Activated naive CD4-positive, alpha-beta T cell treated with anti-CD3 and anti-CD28 coated beads, Interleukin-2, amount 50 U/mL, for 72 hours (primary cell): ENCODE measurements at places on chromosomes 11 and 22.
A peak's percentile ranks its signal among the peaks of the same experiment; 100 is the strongest.

- no peak for DNase-seq
Observed at GRCh38 chr11:3087821-3088800, 30.9 kb upstream of the CARS1 start.

- DNase-seq = no peak
Observed at GRCh38 chr11:3816673-3817072, 8.3 kb downstream of the PGAP2 start.

DNA sequence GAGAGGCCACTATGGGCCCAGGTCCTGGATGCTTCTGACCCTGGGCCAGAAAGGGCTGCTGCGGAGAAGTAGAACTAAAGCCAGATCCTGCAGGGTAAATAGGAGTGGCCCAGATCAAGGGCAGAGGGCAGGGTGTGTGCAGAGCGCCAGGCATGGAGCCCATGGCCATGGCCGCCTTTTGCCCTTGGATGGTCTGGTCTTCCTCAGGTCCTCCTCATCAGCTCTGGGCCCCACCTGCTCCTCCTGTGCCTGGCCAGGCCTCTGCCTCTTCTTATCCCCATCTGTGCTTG, 277.6 kb downstream of the BRD1 start:
- DNase-seq = no peak

GRCh38 chr11:57842873-57843272, 81.3 kb downstream of the CTNND1 start:
- DNase-seq = no peak

- peak; percentile 67 for DNase-seq
Observed at GRCh38 chr11:122981388-122982264, at the start of gene BSX. TSS of gene BSX (minus strand) at chr11:122981834. CDS start at chr11:122981671, 163 bp downstream.

GRCh38 chr11:93655581-93656255, 5.8 kb upstream of the CEP295 start:
- no peak for DNase-seq

DNA sequence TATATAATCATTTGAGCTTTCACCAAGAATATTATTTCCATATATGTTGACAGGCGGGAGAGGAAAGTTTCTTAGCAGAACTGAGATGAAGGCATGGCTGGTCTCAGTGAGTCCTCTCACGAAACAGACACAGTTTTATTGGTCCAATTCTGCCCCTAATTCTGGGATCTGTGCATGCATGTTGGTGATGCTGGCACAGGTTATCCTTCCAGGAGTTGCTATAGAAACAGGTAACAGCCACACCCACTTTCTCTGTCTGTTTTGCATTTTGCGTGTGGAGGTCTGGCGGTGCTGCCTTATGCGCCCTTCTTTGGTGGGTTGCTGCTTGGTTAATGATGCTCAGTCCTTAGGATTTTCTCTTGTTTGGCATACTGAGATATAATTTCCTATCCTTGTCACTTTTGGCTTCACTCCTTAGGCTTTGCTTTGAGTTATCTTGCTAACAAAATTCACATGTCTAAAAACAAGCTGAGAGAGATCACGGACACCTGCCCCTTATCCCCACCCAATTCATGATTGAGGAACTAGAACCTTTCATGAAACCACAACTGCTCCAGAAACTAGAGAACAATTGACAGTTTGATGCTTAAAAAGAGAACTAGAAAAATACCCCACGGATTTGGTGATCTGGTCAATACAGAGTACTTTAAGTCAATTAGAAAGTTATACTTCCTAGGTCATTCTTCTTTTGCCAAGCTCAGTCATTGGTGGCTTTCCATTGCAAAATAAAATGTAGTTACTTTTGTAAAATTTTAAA, 189.3 kb downstream of the FAT3 start:
- no peak for DNase-seq

GRCh38 chr22:28115426-28115825, 196.4 kb upstream of the PITPNB start:
- no peak for DNase-seq

DNA sequence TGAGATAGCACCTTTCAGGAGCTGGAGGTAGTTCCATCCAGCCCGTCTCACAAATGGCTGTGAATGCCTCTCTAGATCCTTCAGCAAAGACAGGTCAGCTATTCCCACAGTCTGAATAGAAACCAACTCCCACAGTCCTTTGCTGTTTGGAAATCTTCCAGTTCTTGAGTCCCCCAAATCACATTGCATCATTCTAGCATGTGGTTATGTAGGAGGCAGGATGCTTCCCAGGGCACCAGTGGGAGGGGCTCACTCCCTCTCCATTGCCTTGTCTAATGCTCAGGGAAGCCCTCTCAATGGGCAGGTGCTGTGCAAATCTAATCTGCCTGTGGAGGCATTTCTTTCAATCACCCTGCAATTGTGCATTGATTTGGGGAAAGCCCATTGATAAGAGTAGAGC, 14.6 kb downstream of the NAV2 start:
- DNase-seq = no peak

GRCh38 chr11:96306933-96307775, 35.8 kb downstream of the MAML2 start:
- no peak for DNase-seq

DNA sequence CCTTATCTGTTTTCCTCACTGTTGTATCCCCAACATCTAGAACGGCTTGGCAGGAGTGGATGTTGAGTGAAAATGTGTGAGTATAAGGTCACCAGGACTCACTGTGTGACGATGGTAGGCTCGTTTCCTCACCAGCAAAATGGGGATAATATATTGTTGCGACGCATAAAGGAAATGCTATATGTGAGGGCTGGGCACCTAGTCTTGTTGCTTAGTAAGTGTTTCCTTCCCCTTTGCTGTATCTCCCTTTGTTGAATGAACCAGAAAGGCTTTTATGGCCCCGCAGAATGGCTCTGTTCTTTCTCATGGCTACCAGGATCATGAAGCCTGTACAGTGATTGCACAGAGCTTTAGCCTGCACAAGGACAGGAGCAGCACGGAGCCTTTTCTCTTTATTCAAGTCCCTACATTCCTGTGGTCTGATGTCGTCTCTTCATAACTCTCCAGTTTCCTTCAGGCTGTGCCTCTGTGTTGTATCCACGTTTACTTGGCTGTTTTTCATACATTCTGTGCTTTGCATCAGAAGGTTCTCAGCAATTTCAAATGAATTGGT, 5.4 kb downstream of the TNRC6B start:
- DNase-seq = no peak

- no peak for DNase-seq
Observed at GRCh38 chr11:74948546-74948897, 369 bp downstream of the XRRA1 start.

DNA sequence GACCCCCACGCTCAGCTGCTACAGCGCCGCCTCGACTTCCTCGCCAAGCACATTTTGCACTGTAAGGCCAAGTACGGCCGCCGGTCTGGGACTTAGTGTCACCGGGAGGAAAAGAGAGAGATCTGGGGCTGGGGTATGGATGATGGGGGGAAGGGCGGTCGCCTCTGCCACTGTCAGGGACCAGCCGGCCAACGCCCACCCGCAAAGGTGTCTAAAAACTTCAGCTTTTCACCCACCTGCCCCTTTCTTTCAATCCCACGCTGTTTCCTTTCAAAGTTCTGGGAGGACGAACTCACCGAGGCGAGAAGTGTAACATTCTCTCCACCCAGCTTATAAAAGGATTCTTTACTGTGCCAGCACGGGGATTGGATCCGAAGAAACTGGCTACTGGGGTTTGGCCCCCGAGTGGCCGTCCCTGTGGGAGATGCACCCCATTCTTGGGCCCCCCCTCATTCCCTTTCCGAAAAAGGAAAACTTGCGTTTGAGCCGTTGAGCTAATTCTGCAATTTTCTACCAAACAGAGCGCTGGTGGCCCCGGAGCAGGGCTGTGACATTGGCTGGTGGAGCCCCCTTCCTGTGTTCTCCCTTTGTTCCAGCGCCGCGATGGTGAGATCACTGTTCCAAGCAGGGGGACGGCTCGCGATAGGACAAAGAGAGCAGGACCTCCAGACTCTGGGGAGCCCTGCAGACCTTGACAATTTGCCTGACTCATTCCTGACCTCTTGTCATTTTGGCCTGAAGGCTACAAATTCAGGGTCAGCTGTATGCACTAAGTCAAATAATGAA, 1.8 kb downstream of the FJX1 start:
- no peak for DNase-seq

GRCh38 chr11:77411137-77411707, 62.7 kb downstream of the PAK1 start:
- DNase-seq = peak; percentile 5

DNA sequence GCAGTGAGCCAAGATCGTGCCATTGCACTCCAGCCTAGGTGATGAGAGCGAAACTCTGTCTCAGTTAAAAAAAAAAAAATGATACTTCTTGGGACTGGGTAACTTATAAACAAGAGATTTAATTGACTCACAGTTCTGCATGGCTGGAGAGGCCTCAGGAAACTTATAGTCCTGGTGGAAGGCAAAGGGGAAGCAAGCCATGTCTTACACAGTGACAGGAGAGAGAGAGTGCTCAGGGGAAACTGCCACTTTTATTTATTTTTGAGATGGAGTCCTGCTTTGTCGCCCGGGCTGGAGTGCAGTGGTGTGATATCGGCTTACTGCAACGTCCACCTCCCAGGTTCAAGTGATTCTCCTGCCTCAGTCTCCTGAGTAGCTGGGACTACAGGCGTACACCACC, 8.2 kb downstream of the SDF2L1 start:
- no peak for DNase-seq

DNA sequence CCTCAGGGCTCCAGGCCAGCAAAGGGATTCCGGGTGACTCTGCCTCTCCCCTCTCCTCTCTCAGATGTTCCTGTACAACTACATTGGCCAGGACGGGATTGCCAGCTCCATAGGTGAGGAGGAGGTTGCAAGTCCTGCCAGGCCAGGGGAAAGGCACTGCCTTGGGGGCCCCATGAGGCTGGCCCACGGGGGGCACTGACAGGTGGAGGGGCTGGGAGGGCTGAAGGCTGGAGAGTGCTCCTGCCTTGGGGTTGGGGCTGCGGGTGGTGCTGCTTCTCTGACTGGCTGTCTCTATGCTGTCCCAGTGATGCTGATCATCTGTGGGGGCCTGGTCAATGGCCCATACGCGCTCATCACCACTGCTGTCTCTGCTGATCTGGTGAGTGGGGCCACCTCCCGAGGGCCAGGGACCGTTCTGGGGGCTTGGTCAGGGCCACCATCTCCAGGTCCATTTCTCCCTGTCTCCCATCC, 21.7 kb downstream of the SLC37A2 start:
- DNase-seq = no peak

GRCh38 chr22:23925020-23925606, 30.9 kb downstream of the MIF start:
- DNase-seq = no peak

GRCh38 chr11:69105461-69106030, 50.2 kb upstream of the SMIM38 start:
- no peak for DNase-seq

GRCh38 chr11:98621767-98622166, 399.0 kb upstream of the CNTN5 start:
- DNase-seq = no peak

GRCh38 chr11:67429038-67429668, 859 bp downstream of the RPS6KB2 start:
- no peak for DNase-seq

DNA sequence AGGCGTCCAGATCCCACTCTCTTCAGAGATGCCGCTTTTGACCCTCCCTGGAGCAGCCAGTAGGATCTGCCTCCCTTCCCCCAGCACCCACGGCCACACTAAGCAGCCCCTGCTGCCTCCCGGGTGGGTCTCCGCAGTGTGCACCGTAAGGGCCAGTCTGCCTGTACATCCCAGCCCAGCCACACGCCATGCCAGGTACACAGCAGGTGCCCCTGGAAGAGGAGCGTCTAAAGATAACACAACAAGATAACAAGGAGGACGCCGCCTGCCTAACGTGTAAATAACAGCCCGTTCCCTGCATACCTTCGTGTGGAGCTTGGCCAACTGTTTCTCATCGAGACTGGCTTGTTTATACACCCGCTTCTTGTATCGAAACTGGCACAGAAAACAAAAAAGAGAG, 139.4 kb downstream of the SHANK2 start:
- no peak for DNase-seq

GRCh38 chr11:92916299-92916698, 53.2 kb upstream of the MTNR1B start:
- no peak for DNase-seq

DNA sequence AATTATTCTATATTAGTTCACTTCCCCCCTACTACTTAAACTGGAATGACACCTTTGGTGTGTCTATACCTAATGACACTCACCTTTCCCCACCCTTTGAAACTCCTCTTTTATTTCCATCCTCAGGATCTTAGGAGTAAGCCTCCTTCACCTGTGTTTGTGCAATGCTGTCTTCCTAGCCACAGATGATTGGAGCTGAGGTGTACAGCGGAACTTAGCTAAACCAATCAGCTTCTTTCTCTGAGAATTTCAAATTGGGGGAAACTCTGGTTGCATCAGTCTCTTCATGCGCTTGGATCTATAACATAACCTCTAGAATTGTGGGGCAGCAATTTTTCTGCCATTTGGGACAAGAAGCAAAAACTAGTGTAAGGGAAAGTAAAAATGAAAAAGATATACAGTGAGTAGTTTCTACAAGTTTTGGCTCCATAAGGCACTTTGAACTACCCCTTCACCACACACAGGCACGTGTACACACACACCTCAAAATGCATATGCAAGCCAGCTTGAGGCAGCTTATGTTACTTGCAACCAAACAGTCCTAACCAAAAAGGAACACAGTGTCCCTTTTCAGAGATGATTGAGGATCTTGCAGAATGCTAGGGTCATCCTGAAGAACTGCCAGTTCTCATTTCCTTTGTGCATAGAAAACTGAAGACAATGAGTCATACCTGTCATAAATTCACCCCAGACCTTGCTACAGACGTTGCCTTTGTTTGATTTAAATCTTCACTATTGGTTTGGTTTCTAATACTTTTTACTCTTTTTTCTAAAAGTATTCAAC, 36.0 kb upstream of the LDLRAD3 start:
- no peak for DNase-seq

- DNase-seq = no peak
Observed at GRCh38 chr11:111729831-111730311, 36.3 kb downstream of the PPP2R1B start.

GRCh38 chr22:47767403-47767802, 1005.0 kb downstream of the TBC1D22A start:
- DNase-seq = no peak

GRCh38 chr11:64996710-64997380, at the start of gene BATF2:
TSS of gene BATF2 (minus strand) at chr11:64996971. CDS start at chr11:64996914, 57 bp downstream.
- DNase-seq = no peak

DNA sequence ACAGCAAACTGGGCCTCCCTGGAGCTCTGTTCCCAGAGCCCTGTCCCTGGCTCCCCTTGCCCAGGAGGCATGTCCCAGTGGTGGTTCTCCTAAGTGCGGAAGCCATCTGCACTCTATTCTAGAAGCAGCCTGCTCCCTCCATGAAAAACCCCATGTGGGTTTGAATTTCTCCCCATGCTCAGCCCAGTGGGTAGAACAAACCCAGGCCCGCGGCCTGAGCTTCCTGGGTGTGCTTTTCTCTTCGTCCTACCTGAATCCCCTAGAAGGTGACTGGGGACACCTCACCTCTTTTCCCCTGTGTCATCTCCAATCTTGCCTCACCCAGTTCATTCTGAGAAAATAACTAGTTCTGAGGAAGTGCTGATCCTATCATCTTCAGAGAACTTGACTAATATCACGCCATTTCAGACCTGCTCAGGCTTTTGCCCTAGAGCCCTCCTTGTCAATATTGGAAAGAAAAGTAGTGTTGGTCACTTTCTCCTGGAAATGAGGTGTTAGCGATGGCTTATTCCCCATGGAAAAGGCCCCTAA, 15.9 kb downstream of the IL10RA start:
- peak; percentile 53 for DNase-seq
